ENCODE measurements at places on chromosomes 12 and 14.

GRCh38 chr14:50668826-50669143, 679 bp upstream of the SAV1 start:
- no peak for DNase-seq

GRCh38 chr12:53182903-53183302, 2.2 kb upstream of the CSAD start:
- no peak for DNase-seq

GRCh38 chr14:45679853-45680252, 426.9 kb upstream of the MIS18BP1 start:
- DNase-seq = no peak

- no peak for DNase-seq
These were observed 61.6 kb downstream of the EFCAB11 start for GRCh38 chr14:89892953-89893352.

GRCh38 chr12:49187184-49187583, 1.7 kb downstream of the TUBA1A start:
- peak; percentile 10 for DNase-seq

- no peak for DNase-seq
These were observed 474.7 kb downstream of the MDGA2 start for GRCh38 chr14:47200740-47201139.

- DNase-seq = no peak
These were observed 781 bp downstream of the NPAS3 start for GRCh38 chr14:32939254-32940065.

- DNase-seq = no peak
These were observed 63.5 kb downstream of the MED13L start for GRCh38 chr12:116213885-116214527.

Data from thoracic aorta (tissue), 2 donors.